ENCODE measurements at places on chromosomes 12 and 14.

DNA sequence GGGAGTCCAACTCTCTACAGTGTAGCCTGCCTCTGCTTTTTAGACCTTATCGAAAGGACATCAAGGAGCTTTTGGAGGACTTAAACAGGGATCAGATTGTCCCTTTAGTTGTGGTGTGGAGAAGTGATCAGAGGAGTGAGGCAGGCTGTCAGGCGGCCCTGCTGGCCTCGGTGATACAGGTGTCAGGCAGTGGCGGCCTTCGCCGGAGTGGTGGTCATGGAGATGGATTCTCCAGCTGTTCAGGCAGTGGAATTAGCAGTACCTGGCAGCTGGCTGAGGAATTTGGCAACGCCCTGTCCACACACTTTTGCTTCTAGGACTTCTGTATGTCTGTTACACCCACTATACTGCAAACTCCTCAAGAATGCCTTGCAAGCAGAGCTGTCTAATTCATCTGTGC, 4.2 kb upstream of the CLMN start:
- DNase-seq = no peak

GRCh38 chr12:92340441-92341064, 194.9 kb upstream of the BTG1 start:
- no peak for DNase-seq

DNA sequence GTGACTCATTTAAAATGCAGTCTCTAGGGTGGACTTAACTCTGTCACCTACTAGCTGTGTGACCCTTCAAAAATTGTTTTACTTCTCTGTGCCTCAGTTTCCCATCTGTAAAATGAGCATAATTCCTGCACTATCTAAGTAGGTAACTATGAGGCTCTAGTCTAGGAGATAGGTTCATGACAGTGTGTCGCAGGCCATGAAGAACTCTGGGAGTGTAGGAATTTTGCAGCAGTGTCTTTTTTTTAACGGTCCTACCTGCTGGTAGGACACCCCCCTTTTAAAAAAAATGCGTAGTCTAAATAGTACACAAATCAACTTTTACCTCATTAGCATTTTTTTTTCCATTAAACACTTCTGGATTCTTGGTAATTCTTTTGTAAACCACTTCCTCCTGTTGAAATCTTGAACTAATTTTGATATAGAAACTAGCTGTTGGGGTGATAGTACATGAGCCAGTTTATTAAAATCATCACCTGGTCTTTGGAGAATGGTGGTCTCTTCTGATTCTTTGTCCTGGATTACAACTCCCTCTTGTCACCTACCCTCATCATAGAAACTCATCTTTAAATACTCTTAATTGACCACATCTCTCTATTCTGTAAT, 86.0 kb upstream of the SLC38A2 start:
- DNase-seq = no peak

DNA sequence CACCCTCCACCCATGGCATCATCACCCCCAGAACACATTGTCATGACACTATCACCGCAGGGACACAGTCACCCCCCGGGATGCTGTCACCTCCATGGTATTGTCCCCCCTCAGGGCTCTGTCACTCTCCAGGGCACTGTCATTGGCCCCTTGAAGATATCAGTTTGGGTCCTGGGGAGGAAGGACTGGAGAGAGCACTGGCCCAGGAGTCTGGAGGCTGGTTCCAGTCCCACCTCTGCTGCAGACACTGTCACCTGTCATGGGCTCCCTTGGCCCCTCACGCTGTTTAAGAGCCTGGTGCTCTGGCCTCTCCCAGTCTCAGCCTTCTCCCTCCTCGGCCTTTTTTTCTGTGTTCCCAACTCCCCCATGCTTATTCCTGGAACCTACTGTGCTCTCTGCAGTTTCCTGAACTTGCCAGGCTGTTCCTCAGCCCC, 31.9 kb downstream of the SERPINA3 start:
- no peak for DNase-seq

- no peak for DNase-seq
Measured at GRCh38 chr12:106285982-106286381, 16.6 kb upstream of the TCP11L2 start.

- no peak for DNase-seq
Measured at GRCh38 chr12:86772696-86773095, 516.5 kb upstream of the MGAT4C start.

- peak; percentile 90 for DNase-seq
Measured at GRCh38 chr14:22836301-22837113, at the start of gene MMP14. MMP14 (plus strand) TSS chr14:22836585; CDS start chr14:22836818, 233 bp downstream.

GRCh38 chr12:132686825-132687210, 324 bp downstream of the POLE start:
- DNase-seq = no peak

GRCh38 chr14:103141117-103141796, 18.0 kb downstream of the TNFAIP2 start:
- DNase-seq = no peak

DNA sequence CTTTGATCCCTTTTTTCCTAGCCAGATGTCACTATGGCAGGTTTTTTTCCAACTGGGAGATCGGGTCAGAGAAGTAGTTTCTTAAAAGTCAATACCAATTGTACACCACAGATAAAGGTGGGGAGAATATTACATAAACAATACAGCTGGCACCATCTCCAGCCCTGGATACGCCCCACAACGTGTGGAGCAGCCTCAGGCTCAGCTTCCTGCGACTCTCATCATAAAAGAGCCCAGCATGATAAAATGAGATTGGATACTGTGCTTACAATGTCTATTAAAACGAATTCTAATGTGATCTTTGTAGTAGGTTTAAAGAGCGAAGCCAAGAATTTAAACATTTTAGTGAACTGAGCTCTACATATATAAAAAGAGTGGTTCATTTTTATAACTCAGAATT, 21.5 kb downstream of the EFCAB11 start:
- no peak for DNase-seq

DNA sequence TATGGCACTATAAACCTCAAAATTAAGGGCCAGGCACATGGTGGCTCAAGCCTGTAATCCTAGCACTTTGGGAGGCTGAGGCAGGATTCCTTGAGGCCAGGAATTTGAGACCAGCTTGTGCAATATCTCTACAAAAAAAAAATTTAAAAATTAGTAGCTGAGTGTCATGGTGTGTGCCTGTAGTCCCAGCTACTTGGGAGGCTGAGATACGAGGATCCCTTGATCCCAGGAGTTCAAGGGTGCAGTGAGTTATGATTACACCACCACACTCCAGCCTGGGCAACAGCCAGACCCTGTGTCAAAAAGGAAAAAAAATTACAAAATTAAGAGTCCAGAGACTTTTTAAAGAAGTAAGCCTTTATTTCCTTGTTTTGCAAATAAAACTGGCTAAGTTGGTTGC, 1.8 kb upstream of the GCN1 start:
- DNase-seq = no peak

GRCh38 chr12:11967376-11968047, 103.2 kb upstream of the BCL2L14 start:
- no peak for DNase-seq

GRCh38 chr12:26630546-26631027, 202.4 kb downstream of the ITPR2 start:
- DNase-seq = no peak

- DNase-seq = no peak
Measured at GRCh38 chr12:15629761-15630160, 159.4 kb downstream of the EPS8 start.

DNA sequence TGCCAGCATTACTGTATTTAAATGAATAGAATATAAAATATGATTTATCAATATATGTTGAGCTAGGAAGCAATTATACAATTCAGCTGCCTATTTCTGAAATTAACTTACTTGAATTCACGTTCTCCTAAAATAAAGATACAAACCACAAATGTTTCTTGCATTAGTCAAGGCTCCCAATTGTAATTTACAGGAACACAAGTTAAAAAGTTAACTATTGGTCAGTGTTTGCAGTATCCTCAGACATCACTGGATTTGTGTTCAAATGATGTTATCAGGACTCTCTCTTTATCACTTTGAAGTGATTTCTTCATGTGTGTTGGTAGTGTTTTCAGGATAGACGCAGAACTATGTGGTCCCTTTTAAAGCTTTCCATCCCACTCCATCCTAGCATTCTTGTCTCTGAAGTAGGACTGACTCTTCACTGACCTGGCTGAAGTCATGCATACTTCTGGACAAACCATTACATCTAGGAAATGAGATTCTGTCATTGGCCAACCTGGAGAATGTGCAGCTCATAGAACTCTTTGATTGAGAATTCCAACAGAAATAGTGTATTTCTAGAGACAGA, 156.1 kb downstream of the KICS2 start:
- no peak for DNase-seq

GRCh38 chr12:18421867-18422266, 160.5 kb downstream of the PIK3C2G start:
- no peak for DNase-seq

- no peak for DNase-seq
Measured at GRCh38 chr14:105192866-105193731, 12.0 kb upstream of the NUDT14 start.

- no peak for DNase-seq
Measured at GRCh38 chr14:95056476-95056875, 100.9 kb downstream of the DICER1 start.

DNA sequence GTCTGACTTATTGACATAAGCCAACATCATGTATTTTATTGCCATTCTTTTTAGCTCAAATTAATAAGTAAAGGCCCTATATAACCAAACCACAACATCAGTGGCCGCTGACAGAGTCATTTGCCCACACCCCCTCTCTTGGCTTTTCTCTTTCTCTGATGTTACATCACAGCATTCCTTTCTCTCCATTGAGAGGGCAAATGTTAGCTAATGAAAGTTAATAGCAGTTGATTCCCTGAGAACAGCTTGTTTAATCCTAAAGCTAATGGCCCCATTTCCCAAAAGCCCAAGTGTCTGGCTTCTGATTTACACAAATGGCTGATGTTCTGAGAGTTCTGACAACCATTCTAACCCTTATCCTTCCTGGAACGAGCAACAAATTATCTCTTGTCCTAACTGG, 308.8 kb downstream of the SNAPC1 start:
- DNase-seq = no peak

DNA sequence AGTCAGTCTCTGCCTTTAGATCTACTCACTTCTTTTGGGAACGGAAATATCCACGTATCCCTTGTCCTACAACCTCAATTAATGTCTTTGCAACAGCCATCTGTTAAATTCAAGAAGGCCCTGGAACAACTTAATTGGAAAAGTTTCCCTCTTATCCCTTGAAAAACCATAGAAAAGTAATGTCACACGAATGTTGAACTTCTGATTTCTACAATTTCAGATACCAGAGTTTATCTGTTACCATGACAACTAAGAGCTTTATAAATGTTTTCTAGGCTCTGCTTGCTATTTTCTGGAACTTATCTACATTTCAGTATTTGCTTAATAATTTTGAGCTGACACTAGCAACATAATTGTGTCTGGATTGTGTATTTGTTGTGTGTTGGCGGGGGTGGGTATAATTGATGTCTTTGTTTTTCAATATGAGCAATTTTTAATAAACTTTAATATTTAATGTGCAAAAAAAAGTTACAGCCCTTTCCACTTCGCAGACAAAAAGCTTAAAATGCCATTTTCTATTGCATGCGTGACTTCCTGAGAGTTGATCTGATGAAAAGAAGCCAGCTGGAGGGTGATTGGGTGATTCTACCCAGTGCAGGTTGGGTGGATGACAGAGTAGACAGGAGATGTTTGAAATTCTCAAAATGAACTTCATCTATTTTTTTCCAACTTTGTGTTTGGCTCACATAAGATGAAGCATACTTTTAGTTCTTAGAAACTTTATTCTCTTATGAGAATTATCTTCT, 11.8 kb upstream of the EDDM3A start:
- no peak for DNase-seq

DNA sequence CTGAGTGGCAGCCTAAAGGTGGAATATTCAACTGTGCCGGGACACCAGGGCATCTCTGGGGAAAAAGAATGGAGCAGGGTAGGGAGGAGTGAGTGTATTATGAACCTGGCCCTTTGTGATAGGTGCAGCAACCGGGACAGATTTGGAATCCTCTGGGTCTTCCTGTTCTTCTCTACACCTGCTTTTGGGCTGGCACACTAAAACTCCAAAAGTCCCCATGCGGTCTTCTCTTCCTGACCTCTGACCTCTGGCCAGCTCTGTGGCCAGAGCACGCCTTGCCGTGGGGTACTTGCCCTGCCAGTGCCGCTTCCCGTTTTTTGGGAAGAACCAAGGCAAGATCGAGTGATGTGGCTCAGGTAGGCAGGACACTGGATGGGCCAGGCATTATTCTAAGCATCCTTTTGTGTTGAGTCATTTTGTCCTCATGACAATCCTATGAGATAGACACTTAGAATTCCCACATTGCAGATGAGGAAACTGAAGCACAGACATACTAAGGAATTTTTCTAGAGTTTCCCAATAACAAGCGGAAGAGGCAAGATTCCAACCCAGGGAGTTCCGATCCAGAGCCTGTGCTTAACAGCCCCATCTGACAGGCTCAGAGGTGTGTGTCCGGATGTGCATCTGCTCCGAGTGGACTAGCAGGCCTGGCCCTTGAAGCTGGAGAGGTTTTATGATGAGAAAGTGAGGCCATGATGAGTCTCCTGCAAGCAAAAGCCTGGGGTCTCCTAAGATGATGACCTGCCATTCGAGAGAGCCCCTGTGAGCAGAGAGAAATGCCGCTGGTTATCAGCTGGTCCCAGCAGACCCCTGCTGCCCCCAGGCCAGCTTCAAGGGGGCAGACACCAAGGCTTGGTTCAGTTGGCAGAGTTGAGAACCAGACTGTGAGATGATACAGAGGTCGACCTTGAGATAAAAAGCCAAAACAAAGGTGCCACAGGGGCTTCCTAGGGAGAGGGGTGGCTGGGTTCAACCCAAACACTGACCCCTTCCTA, 67.9 kb upstream of the ESRRB start:
- DNase-seq = no peak

- DNase-seq = no peak
Measured at GRCh38 chr14:30385925-30386324, 173.0 kb upstream of the G2E3 start.

GRCh38 chr12:113082486-113083148, 26.1 kb downstream of the DTX1 start:
- DNase-seq = no peak

DNA sequence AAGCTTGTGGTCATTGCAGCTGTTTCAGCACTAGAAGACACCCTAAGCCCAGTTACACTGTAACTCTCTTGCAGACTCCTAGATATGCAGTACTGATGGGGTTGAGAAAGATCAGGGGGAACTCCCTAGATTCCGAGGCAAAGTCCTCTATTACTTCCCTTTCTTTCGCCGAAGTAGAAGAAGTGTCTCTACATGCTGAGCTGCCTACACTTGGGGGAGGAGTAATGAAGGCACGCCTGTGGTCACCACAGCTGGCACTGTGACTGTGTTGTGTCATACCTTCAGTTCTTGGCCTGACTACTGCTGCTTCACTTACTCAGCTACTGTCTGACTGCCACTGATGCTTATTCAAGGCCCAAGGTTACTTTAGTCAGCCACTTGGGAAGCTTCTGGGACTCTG, 35.1 kb upstream of the RPL10L start:
- no peak for DNase-seq

GRCh38 chr14:68318828-68319227, 474.0 kb downstream of the ZFP36L1 start:
- no peak for DNase-seq

All from fibroblast of the conjunctiva (primary cell).